ENCODE measurements at places on chromosomes 2 and 18.

DNA sequence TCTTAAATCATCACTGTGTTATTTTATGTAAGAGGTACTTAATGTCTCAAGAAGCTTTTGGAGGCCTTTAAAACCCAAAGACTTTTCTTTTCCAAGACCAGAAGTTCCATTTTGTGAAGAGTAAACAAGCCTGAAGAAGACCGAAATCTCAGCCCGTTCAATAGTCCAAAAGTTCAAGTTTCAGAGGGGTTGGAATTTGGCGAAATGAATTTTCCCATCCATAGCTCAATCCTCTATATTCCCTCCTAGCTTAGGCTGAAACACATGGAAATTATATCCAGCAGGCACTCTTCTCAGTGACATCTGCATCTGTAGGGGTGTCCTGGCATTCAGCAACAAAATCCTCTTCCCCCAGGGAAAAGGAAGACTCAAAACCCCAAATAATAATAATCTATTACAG lies 344.6 kb downstream of the ARHGAP15 start:
- DNase-seq, result no peak

DNA sequence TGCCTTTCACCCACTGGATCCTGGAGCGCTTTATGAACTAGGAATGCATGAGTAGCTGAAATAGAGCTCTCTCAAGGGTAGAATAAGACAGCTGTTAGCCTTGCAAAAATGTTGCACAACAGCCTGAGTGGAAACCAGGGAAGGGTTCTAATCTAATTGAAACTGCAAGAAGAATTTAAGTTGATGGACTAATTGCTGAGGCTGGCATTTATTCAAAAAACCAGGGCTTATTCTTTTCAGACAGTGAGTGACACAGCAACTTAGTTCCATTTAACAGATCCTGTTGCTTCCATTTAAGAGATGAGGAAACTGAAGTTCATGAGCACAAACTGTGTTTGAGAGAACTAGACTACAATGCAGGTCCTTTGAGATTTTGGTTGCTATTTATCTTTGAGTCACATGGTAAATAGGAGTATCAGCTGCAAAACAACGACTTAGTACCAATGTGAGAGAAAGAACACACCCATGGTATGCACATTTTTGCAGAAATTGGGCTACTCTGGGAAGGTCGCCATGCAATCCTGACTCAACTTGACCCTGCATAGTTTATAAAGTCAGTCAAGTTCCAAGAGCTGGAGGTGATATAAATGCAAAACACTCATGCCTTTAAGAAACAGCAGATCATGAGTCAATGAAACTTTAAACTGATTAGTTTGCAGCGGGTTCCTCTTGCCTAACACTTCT lies 76.4 kb upstream of the PARD3B start:
- DNase-seq, result no peak

DNA sequence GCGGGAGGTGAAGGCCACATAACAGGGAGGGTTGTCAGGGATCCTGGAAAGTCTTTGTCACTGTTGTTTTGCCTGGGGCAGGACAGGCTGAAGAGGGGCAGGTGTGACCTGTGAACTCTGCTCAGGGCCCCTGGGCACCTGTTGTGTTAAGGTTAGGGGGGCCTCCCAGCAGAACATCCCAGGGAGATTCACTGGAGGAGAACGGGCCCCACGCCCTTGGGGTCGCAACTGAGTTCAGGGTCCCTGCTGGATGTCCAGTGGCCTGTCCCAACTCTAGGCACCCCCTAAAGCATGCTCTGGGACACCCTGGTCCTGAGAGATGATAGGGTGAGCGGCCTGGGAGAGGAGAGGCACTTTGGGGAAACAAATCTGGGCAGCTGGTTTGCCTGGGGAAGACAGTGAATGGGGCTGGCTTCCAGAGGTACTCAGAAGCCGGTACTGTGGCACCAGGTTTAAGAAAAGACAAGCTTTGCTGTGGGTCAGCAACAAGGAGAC lies 22.9 kb downstream of the GPR35 start:
- no peak for DNase-seq

GRCh38 chr18:25233528-25234321 lies 118.2 kb downstream of the ZNF521 start:
- DNase-seq, result no peak

DNA sequence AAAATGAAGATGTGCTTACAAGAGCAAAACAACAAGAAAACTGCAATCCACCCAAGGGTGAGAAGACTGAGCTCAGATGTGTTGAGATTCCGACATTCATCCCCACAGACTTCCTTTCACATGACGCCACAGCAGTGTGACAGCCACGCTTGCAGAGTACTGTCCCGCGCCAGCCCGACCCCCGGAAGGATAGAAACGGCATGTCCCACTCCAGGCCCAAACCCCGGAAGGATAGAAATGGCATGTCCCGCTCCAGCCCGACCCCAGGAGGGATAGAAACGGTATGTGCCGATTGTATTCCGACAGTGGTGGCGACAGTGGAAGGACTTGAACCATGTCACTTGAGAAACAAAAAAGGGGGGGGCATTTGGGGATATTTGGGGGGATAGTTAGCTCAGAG lies 119.1 kb upstream of the PXDN start:
- DNase-seq, result no peak

DNA sequence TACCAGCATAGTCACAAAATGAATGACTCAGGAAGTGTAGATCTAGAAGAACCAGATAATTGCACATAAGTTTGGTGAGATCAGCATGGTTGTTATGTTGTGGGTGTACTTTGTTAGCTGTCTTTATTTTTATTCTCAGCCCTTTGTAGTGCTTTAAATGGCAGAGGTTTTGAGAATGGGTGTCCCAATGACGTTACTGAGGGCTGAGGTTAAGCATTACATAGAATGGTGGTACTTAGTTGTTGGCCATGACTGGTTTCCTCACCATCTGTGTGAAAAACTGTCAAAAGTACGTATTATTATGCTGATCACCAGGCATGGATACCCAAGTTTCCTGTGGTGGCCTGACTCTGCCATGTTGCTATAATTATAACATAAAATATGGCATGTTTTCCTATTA lies 165.8 kb downstream of the UBE2E3 start:
- no peak for DNase-seq

GRCh38 chr2:21710031-21710430 lies 586.3 kb downstream of the TDRD15 start:
- DNase-seq, result no peak

GRCh38 chr2:1140389-1141003 lies 189.8 kb downstream of the SNTG2 start:
- DNase-seq, result peak; percentile 9

DNA sequence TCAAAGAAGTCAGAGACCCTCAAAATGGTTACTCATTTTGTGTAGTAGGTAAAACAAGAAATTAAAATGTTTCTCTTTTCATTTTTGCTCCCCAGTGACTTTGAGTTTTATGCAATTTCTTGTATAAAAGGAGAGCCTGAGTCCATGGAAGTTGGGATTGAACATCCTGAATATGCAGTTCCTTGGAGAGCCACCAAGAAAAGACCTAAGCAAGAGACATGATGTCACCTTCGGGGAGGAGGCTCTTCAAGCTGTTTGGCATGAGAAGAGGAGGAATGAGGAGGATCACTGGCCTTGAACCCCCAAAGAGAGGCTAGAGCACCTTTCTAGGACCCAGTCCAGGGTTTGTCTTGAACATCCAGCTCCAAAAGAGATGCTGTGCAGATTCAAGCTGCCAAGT lies 83.5 kb upstream of the STPG4 start:
- no peak for DNase-seq

DNA sequence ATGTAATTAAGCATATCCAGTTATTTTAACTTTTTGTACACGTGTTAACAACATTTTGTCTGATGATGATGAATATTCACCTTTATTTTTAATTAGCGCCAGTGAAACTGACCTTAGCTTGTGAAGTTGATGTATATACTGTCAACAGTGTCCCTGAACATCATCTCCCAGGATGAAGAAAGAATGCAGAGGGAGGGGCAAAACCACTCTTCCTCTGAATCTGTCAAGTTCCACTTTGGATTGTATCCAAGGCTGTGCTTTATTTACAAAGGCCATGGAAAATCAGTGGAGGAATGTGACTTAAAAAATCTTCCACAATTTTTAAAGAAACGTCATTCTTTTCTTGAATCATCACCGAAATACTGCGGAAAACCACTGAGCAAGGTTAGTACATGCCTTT lies 4.5 kb upstream of the RMDN2 start:
- no peak for DNase-seq

- DNase-seq, result no peak
These were observed 22.9 kb downstream of the TDRD15 start for GRCh38 chr2:21146638-21147037.

GRCh38 chr2:203625701-203626100 lies 80.7 kb upstream of the CD28 start:
- no peak for DNase-seq

DNA sequence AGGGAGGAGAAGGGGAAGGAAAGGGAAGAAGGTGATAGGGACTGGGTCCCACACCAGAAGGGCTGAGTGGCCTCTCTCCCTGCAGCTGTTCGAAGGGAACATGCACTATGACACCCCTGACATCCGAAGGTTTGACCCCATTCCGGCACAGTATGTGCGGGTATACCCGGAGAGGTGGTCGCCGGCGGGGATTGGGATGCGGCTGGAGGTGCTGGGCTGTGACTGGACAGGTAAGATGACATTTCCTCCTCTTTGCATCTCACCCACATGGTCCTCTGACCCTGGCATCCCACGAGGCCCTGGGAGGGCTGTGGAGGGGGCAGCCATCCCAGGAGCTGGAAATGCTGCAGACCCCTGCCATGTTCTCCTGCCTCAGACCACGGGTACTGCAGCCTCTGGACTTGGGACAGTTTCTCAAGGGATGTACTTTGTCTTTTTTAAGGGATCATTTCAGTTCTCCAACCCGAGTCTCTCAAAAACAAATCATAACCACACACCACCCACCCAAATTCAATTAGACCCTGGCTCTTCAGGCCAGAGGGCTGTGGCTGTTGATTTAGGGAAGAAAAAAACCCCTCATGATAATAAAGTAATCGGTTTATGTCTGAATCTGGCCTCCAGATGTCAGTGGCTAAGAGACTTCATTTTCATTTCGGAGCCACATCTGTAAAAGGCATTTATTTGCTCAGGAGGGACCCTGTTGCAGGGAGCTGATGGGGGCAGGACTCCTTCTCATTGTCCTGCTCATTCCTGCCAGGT lies 63.5 kb downstream of the NRP2 start:
- no peak for DNase-seq

- DNase-seq, result peak; percentile 52
These were observed 580 bp downstream of the NEDD4L start for GRCh38 chr18:58044370-58045241.

- no peak for DNase-seq
These were observed 15.7 kb upstream of the PIK3C3 start for GRCh38 chr18:41939326-41939725.

DNA sequence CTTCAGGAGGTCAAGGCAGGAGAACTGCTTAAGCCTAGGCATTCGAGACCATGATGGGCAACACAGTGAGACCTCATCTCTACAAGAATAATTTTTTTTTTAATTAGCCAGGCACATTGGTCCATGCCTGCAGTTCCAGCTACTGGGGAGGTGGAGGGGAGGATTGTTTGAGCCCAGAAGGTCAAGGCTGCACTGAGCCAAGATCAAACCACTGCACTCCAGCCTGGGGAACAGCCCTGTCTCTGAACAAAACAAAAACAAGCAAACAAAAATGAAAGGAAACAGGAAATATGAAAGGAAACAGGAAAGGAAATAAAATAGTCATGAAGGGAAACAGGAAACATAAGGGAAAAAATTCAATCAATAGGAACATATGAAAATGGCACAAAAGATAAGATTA lies 64.7 kb upstream of the TMEM247 start:
- no peak for DNase-seq

GRCh38 chr2:31531101-31531500 lies 49.6 kb downstream of the SRD5A2 start:
- DNase-seq, result no peak

GRCh38 chr2:198309673-198310280 lies 505.4 kb downstream of the PLCL1 start:
- peak; percentile 56 for DNase-seq

DNA sequence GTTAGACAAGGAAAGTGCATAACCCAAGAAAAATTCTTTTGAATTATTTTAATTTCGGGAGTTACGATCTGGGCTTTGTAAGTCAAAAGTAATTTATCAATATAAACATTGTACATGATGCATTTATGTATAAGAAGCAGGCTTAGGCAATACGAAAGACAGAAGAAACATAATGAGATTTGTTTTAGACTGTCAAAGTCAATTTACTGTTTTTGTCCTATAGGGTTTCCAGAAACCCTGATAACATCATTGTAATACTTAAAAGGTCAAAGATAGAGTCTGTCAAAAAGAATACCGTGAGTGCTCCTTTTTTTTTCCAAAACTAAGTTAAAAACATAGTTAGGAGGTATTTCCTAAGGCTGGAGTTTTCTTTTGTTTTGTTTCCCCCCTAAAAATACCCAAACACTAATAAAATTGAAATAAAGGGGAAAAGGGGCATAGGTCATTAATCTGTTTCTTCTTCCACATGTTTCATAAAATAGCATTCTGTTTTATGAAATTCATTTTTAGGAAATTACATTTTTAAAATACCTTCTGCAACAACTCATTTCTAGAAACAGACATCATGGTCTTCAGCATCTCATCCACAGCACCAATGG lies 16.1 kb downstream of the C1D start:
- DNase-seq, result no peak

- DNase-seq, result no peak
These were observed 229.5 kb downstream of the ATAD2B start for GRCh38 chr2:23697256-23698075.

DNA sequence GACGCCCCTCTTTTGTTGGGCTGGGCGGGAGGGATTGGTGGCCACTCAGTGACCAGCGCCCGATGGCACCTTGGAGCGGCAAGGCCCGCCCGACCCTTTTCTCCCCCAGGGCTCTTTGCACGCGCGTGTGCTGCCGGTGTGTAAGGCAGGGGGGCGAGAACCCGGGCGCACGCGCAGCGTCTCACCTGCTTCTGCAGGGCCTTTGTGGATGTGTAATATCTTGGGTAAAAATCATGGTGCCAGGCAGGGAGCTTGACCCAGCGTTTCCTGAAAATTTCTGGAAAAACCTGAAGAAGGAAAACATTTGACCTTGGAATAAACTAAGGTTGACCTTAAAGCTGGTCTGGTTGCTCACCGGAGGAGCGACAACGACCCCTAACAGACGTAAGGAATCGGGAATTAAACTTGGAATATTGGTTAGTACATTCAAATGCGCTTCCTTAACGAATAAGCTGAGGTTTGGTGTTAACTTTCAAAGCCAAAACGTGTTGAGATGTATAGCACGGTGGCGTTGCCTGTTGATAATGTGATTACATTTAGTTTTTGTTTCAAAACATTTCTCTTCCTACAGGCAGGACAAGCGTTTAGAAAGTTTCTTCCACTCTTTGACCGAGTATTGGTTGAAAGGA lies 438 bp downstream of the HSPE1 start:
- peak; percentile 71 for DNase-seq

DNA sequence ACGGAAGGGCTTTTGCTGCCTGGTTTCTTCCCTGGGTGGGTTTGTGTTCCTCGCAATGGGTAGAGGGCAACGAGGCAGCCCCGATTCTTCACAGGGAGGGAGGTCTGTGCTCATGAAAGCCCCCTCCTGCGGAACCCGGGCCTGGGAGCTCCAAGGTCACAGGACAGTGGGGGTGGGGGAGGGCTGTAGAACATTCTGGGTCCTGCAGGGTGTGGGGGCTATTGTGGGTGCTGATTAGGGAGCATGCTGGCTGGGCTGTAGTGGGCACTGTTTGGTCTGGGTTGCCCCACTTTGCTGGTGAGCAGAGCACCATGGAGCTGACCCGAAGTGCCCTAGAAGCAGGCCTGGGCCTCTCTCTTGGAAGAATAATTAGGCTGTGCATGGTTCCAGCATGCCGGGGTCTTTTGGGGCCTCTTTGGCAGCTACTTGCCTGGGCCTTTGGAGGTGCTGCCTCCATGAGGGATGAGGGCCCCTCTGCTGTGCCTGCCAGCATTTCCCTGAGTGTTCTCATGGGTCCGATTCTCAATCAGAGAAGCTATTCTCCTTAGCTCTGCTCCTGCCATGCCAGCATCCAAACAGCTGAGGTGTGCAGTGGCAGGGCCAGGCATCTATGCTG lies 232.2 kb upstream of the HS6ST1 start:
- DNase-seq, result no peak

All from NCI-H345 (cell line).